ENCODE measurements at places on chromosomes 5 and 9. TPM values are rescaled to one million over a fixed set of nuclear protein-coding genes. Genes with fewer than 3 reads are reported as not detected.

The KIF12 gene
- 0.97 TPM for total RNA-seq

The QRFP gene
- not detected for total RNA-seq

The TLX3 gene
- not detected for total RNA-seq

The C7 gene
- 0.29 TPM for total RNA-seq

The SLC22A4 gene
- 5.4 TPM for total RNA-seq

The KIF27 gene
- total RNA-seq: 3.5 TPM

The DOLPP1 gene
- 17.7 TPM for total RNA-seq

The CCNJL gene
- total RNA-seq: 17.4 TPM

The EHMT1 gene
- total RNA-seq: 103 TPM

The CDC25C gene
- 13.3 TPM for total RNA-seq

The TMOD1 gene
- total RNA-seq: 0.74 TPM

The SAPCD2 gene
- 27.8 TPM for total RNA-seq

The RAB14 gene
- total RNA-seq: 76.4 TPM

The BAAT gene
- not detected for total RNA-seq

The PCDHGA9 gene
- 3.9 TPM for total RNA-seq

The FOXD4L4 gene
- total RNA-seq: 0.15 TPM

The PFN3 gene
- total RNA-seq: not detected

The BTNL8 gene
- total RNA-seq: not detected

All from endothelial cell of umbilical vein (primary cell).